Amygdala (tissue), 56 donors: ENCODE measurements at places on chromosomes 6 and 20.

DNA sequence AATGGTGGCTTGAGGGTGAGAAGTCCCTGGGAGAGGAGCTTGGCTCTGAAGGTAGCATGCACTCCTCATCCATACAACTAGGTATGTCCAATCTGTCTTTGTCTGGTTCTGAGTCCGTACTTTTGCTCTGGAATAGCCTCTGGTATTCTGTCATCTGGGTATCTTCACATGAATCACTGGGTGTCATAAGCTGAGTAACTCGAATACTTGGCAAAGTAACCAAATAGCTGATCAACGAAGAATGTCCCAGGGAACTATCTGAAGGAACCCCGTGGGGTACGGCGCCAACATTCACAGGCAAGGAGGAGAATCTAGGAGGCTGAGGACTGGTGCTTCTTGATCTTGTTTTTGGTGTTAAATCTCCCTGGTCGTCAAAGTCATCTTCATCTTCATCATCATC is 184.8 kb downstream of the HIVEP2 start:
- no peak for DNase-seq

GRCh38 chr6:10417681-10418104 is 2.8 kb upstream of the TFAP2A start:
- DNase-seq, result no peak

- DNase-seq, result no peak
These were observed 365.9 kb downstream of the RNF144B start for GRCh38 chr6:18753076-18753475.

DNA sequence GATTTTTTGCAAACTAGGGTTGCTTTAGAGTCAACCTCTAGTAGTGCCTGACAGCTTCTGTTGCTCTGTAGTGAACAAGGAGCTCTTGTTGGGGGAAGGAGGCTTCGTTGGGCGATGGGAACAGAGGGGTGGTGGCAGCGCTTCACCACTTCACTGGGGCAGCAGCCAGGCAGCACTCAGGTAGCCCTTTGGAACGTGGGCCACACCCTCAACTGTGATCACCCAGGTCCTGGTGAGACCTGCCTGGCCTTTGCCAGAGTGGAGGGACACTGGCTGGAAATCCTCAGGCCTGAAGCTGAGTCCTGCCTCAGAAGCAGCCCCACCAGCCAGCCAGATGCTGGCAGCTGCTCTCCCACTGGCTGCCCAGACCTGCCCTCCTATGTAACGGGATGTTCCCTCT is 10.4 kb upstream of the EDN3 start:
- no peak for DNase-seq

DNA sequence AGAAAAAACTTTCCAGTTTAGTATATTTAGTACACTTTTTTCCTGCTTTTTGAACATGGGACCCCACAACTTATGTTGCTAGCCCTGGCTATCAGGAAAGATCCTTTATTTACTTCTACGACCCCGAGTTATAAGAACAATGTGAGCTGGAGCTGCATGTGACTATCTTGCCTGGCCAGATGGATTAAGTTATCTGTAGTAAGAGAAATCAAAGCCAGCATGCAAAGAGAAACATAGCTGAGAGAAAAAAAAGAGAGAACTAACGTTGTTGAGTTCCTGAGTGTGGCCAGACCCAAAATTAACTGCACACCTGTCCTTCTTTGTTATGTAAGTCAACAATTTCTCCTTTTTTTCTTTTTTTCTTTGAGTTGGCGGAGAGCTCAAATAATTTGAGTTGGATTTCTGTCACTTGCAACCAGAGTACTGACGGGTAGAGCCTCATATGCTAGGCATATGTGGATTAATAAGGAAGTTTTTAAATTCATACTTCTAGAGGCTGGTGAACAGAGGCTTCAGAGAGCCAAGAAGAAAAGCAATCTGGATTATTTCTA is 219.5 kb downstream of the HACE1 start:
- DNase-seq, result no peak

GRCh38 chr6:150687508-150687907 is 87.8 kb downstream of the PLEKHG1 start:
- no peak for DNase-seq

DNA sequence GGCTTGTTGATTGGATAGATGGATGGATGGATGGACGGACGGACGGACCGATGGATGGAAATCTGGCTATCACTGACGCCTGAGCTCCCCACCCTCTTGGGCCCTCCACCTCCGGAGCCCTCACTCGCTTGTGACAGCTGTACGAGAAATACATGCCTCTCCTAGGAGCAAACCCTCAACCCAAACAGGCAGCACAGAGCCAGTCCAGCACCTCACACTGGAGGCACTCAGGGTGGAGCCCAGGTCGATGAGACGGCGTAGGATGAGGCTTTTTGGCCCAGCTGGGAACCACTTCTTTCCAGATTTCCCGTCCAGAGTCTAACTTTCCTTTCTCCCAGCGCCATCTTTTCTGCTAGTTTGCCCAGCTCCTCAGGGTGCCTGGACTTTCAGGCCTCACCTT is 2.7 kb upstream of the LY6G5C start:
- no peak for DNase-seq

- no peak for DNase-seq
These were observed 42.6 kb downstream of the DLL1 start for GRCh38 chr6:170248111-170248805.

DNA sequence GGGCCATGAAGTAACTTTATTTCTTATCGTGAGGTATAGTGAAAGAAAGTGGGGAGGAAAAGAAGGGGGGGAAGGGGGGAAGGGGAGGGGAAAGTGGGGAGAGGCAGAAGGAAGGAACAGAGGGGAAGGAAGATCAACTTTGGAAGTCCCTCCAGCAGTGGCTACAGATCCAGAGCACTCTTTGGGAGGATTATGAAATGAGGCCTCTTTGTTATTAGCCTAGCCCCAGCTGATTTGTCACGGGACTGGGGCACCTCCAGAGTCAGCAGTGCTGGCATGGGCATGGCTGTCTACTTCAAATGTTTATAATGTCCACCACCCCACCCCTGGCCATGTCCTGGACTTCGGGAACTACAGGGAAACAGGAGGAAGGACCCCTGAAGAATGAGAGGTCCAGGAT is 7.6 kb downstream of the MOCS1 start:
- no peak for DNase-seq

DNA sequence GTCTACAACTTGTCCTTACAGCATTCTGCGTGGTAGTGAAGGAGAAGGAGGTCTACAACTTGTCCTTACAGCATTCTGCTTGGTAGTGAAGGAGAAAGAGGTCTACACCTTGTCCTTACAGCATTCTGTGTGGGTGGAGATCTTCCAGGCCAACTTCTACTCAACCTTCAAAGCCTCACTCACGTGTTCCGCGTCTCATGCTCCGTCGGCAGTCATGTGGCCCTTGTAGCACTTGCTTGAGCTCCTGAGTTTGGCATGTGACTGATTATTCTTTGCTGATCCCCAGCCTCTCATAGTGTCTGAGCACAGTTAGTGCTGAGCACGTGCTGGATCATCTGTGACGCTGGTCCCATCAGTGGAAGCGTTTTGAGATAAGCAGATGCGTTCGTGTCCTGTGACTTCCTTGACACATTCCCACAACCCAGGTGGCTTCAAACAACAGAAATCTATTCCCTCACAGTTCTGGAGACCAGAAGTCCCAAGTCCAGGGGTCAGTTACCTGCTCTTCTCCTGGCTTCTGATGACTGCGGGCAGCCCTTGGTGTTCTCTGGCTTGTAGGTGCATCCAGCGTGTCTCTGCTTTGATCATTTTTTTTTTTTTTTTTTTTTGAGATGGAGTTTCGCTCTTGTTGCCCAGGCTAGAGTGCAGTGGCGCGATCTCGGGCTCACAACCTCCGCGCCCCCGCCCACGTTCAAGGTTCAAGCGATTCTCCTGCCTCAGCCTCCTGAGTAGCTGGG is 2.6 kb downstream of the SS18L1 start:
- no peak for DNase-seq

- DNase-seq, result no peak
These were observed 24.9 kb upstream of the IER3 start for GRCh38 chr6:30769088-30769852.

DNA sequence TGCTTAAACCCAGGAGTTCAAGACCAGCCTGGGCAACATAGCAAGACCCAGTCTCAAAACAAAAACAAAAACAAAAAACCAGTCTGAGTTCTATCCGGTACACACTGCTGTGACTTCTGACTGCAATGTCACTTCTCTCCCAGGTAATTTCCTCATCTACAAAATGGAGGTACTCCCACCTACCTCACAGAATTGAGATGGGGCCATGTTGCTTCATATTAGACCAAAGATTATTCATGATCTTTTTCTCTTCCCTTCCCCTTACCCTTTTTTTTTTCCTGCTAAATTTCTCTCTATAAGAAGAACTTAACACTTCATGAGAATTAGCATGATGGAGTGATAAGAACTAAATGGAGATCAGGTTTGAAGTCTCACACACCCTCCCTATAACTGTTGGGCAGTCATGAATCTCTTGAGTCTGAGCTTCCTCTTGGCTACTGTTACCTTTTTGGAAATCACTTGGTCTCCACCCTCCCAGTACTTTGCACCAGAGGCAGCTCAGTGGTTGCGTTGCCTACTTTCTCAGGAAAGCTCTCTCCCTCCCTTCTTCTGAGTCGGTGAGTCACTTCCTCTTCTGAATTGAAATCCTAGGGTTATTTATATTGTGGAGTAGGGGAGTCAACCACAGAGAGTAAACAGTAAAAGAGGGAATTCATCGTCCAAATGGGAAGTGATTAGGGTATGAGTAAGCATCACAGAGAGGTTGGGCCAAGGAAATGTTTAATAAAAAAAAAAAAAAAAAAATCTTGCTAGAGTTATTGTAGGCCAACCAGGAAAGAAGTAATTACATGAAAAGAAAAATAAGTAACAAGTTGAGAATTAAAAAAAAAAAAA is 59.9 kb upstream of the MAP7 start:
- no peak for DNase-seq

- no peak for DNase-seq
These were observed 92.8 kb upstream of the EEF1E1 start for GRCh38 chr6:8195040-8195713.

GRCh38 chr20:3553663-3554062 is 82.8 kb downstream of the ATRN start:
- DNase-seq, result no peak

- DNase-seq, result peak; percentile 55
These were observed 4.8 kb upstream of the SOX4 start for GRCh38 chr6:21588481-21589351.

- no peak for DNase-seq
These were observed 30.4 kb upstream of the HDAC2 start for GRCh38 chr6:114001354-114001753.

DNA sequence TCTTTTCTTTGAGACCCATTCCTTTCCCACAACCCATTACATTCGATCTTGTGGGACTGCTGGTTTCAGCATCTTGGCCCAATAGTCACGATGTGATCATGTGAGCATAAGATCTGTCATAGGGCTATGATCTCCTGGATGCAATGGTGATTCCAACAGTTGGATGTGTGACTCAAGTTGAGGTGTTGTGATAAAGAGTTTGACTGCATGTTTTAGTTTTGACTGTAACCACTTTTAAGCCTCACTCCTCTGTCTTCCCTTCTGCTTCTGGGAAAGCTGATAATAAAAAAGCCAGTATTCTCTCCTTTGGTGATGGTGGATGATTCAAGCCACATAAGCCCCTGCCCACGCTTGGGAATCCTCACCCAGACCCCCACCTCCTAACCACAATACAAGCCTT is 117.0 kb upstream of the ASCC3 start:
- DNase-seq, result no peak

GRCh38 chr6:31354864-31355582 is 2.0 kb downstream of the HLA-B start:
- no peak for DNase-seq

- DNase-seq, result no peak
These were observed 40.0 kb upstream of the SIRPG start for GRCh38 chr20:1697592-1697991.

- no peak for DNase-seq
These were observed 718.4 kb upstream of the CHD6 start for GRCh38 chr20:42336576-42336975.

GRCh38 chr6:131998255-131998982 is 47.2 kb upstream of the CCN2 start:
- no peak for DNase-seq

DNA sequence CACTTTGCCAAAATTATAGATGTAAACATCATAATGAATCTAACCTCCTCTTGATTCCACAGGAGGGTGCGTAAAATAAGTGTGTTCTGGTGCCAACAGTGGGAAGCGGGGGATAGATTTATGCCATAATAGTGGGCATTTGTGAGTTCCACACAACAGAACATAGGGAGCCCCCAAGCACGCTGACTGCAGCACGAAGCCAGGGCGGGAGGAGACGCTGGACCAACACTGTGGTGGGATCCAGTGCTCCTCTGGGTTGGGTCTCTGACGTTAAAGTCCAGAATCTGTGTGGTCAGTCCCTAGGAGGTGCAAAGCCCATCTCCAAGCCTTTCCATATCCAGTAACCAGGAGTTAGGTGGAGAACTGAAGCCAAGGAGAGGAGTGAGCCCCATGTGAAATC is 1.8 kb upstream of the TTLL2 start:
- DNase-seq, result no peak

DNA sequence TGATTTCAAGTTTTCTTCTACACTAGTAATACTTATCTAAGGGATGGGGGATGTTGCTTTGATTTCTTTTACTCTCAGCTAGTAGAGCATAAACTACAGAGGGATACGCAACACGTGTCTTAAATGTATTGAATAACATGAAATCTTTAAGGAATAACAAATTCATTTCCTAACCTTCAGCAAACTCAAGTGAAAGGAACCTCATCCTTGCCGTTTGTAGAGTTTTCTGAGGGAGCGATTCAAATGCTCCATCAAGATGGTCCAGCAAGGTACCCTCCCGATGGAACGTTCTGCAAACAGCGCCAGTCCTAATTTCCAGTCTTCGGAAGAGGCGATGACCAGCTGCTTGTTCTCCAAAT is 95.4 kb upstream of the RIN2 start:
- DNase-seq, result no peak

- DNase-seq, result no peak
These were observed 150.1 kb upstream of the STXBP5 start for GRCh38 chr6:147054158-147054557.
